Renal cortex interstitium (tissue), 15 donors: ENCODE measurements at places on chromosomes 4 and X. TPM values are rescaled to one million over a fixed set of nuclear protein-coding genes. Genes with fewer than 3 reads are reported as not detected.

DNA sequence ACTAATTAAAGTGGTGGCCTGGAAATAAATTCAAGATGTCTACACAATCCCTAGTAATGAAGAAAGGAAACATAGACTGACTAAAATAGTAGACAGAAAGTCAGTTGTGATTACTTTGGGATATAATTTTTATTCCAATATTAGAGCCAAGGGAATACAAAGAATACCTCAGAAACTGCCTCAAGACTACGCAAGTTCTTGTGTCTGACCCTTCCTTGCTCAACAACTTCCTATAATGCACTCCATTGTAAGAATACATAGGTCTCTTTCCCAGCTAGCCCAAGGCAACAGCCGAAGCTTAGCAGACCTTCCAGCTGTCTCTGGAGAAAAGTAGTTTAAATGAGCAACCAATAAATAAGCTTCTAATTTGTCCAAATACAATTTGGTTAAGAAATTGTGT lies 315.9 kb downstream of the IQCM start:
- DNase-seq: no peak

Gene SH2D1A
- polyA plus RNA-seq: 0.11 TPM

Gene SMIM43
- 0.79 TPM for polyA plus RNA-seq

Gene CT45A10
- polyA plus RNA-seq: not detected

GRCh38 chr4:25058796-25059195 lies 28.1 kb upstream of the LGI2 start:
- DNase-seq: no peak

Gene VCX3B
- polyA plus RNA-seq: 0.68 TPM
